ENCODE measurements at places on chromosomes 5 and 9.

DNA sequence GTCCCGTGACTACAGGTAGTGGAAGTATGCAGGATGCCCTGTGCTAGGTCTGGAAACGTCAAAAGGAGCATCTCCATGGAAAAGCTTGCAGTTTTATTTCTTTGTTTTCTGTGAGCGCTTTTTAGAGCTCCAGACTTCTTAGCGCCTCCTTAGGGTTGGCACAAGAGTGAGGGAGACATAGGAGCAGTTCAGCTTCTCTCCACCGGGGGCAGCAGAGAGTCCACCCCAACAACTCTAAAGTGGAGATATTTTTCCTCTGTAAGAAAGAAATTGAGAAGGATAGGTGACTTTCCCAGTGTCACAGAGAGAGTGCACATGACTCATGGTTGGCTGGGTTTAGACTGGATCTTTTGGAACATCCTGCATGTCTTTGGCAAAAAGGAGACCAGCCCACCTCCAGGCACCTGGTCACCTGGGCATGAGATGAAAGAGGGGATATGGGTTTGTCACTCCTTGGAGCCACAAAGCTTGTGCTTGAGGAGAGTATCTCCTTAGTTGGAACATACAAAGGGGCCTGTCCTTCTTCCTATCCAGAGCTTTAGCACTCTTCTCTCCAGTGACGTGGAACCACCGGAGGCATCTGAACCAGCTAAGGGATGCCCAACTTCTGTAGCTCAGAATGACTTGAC is 637.7 kb downstream of the SEMA5A start:
- peak; percentile 33 for DNase-seq

DNA sequence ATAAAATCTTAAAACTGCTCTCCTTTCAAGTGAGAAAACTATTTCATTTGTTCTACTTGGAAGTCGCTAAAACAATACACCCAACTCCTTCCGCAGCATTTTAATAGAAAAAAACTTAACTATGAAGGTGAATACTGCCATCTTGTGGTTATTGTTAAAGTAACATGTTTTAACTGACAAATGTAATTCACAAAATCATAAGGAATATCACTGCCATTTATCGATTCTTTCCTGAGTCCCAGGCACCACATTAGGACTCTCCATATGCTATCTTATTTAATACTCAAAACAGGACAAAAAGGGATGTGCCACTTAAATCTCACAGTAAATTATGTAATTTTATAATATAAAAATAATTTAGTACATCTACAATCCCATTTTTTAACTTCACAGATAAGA is 130.5 kb upstream of the ITGA1 start:
- peak; percentile 43 for DNase-seq

- DNase-seq, result peak; percentile 62
Measured at GRCh38 chr9:88218726-88219125, 80.5 kb upstream of the SPATA31C2 start.

GRCh38 chr5:159678657-159679392 is 237.5 kb upstream of the ADRA1B start:
- no peak for DNase-seq

- DNase-seq, result no peak
Measured at GRCh38 chr9:76873821-76874220, 32.1 kb downstream of the PRUNE2 start.

- peak; percentile 74 for DNase-seq
Measured at GRCh38 chr5:168734620-168735300, 155.6 kb upstream of the PANK3 start.

- no peak for DNase-seq
Measured at GRCh38 chr5:129465776-129466344, 5.8 kb downstream of the ADAMTS19 start.

DNA sequence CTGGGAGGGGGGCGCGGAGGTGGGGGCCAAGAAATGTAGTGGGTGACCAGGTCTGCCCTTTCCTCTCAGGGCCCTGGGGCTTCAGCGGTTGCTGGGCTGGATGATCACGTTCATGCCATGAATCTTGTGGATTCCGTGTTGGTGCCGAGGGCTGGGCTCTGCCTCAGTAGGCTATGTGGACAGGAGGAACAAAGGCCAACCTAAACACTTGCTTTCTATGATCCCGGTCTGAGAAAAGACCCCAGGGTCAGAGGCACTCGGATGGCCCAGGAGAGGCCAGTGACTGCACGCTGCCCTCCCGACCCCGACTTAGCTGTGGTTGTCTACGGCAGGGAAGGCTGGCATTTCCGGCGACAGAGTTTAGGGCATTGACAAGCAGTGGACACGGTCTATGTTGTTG is 26.6 kb downstream of the PHF2 start:
- no peak for DNase-seq

DNA sequence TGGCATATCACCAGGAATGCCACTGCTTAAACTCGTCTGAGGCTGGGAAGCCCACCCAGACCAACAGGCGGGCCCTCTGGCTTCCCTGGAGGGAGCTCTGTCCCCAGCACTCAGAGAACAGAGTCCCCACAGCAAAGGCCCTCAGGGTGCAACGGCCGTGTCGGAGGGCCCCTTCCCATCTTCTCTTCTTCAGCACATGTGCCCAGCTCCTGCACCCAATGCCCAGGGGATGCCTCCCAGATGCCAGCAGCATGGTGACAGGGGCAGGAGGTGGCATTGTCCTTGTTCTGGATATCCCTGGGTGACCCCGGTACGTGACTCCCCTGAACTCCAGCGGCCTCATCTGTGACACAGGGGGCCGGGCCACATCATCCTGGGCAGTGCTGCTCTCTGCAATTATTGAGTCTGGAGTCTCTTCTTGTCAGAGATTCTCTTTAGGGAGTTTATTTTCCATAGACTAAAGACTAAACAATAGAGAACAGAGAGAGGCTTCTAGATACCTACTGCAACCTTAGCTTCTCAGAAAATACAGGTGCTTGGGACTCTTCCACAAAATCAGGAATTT is 13.6 kb upstream of the OLFM1 start:
- no peak for DNase-seq

DNA sequence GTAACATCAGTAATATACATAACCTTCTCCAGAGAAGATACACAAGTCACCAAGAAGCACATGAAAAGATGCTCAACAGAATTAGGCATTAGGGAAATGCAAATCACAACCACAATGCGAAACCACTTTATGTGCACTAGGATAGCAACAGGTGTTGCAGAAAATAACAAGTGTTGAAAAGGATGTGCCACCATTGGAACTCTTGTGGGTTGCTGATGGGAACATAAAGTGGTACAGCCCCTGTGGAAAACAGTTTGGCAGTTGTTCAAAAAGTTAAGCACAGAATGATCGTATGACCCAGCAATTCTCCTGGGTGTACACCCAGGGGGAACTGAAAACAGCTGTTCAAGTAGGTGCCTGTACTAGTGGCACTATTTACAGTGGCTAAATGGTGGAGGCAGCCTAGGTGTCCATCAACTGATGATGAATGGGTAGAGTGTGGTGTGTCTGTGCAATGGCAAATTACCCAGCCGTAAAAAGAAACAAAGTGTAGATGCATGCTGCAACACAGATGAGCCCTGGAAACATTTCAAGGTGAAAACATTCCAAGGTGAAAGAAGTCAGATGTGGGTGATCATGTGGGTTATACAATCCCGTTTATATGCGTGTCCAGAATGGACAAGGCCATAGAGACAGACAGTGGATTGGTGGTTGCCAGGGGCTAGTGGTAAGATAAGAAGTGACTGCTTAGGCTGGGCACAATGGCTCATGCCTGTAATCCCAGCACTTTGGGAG is 27.2 kb downstream of the CCDC69 start:
- no peak for DNase-seq

GRCh38 chr5:149894237-149894636 is 50.4 kb downstream of the PDE6A start:
- no peak for DNase-seq
